Brain microvascular endothelial cell (primary cell): ENCODE measurements at places on chromosomes 5 and 9.

DNA sequence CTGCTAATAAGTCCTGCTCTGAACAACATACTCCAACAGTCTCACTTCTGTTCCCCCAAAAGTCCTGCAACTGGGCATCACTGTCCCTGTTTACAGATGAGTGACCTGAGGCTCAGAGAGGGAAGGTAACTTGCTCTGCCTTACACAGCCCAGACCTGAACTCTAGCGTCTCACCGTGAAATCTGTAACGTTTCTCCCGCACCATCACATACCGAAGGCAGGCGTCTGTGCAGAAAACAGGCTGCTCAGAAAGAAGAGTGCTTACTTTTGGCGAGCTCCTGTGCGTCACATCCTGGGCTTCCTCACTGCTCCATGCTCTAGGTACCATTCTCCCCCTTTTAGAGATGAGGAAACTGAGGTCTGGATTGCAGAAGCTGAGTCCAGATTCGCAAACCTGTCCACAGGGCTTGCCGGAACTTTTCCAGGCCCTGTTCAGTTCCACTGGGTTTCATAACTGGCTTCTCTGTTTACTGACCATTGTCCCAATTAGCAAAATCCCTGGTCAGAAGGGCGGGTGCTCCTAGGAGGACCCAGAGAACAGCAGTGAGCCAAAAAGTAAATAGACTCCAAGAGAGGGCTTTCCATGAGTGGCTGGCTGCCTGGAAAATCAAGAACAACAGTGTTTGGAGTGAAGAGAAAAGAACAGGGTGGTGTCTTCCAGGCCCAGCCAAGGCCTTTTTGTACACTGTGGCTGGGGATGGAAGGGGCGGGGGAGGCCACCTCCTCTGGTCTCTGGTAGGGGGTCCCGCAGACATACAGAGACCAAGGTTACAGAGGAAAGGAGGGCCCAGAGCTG lies 27.1 kb downstream of the GSN start:
- no peak for DNase-seq

- DNase-seq = no peak
Measured at GRCh38 chr9:14608540-14608939, 84.7 kb downstream of the ZDHHC21 start.

GRCh38 chr5:9524941-9525340 lies 20.9 kb downstream of the SEMA5A start:
- DNase-seq = no peak

- DNase-seq = no peak
Measured at GRCh38 chr5:52517667-52518066, 270.0 kb upstream of the ITGA1 start.

DNA sequence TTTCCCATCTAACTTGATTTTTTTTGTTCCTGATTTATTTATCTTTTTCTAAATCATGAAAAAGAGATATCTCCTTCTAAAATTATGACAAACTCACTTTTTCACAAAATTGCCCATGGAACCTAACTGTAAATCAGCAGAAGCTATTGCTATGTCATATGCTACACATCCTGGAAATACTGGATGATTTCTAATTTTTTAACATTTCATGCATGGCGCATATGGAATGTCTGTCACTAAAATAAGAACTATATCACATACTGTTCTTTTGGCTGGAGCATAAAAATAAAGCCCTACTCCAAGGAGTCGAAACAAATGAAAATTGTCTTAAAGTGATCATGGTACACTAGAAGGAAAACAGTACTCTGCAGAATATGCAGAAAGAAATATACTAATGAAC lies 60.6 kb downstream of the CAMK4 start:
- no peak for DNase-seq

DNA sequence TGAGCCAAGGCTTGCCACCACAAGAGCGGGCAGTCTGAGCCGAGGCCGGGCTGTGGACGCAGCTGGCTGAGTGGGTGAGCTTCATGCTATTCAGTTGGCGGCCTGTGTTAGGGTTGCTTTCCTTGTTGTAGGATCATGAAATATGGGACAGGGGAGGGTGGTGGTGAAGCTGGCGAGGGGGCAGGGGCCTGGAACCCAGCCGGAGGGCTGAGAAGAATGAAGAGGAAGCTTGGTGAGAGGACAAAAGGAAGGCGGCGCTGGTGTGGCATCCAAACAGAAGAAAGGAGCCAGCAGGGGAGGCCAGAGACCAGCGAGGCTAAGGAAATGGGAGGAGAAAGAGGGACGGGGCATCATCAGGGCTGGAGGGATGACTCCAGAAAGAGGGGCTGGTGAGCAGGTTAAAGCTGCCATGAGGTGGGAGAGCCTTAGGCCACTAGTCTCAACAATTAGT lies 18.3 kb downstream of the RALGPS1 start:
- DNase-seq = no peak

DNA sequence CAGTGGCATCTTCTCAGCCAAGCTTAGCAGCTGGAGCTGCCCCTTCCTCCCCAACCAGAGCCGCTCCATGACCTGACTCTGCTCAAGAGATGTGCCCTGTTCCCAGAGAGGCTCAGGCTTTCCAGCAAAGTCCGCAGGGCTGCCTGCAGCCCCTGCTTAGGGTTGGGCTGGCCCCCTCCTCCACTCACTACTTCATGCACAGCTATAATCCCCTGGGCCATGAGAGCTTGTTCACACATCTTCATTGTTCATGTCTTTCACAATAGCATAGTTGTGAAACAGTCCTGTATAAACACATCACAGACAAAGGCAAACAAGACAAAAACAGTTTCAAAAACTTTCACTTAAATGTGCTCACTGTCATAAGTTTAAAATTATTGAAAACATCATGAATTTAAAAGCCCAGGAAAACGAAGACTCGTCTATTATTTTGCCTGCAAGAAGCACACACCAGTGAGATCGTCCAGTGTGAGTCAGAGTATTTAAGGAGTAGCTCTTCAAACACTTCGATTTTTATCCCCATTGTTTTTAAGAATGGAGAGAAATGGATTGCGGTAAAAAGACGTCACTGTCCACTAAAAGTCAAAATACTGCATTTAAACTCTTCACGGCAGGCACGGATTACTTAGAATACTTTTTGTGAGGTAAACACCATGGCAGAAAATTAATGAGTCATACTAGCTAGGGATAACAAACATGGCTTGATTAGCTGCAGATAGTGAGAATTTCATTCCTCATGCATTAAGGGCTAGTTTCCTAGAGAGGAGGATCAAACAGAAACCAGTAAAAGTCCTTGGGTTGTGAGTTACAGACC lies 40.7 kb upstream of the S1PR3 start:
- DNase-seq = no peak

DNA sequence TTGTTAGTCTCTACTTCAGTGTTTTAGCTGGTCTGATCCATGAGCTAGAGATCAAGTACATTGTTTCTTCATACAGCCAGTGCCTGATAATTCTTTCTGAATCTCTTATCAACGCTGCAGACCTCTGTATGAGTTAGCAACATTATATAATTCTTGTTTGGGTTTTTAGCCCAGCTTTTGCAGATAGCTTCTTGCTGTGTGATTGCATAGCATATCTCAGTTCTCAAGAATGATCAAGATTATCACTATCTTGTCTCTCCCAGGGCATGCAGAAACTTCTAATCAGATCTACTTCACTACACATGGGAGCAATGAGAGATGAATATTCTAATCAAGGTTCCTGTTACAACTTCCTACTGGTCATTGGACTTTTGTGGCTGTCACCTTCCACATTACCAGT lies 158.3 kb downstream of the FAM174A start:
- no peak for DNase-seq

DNA sequence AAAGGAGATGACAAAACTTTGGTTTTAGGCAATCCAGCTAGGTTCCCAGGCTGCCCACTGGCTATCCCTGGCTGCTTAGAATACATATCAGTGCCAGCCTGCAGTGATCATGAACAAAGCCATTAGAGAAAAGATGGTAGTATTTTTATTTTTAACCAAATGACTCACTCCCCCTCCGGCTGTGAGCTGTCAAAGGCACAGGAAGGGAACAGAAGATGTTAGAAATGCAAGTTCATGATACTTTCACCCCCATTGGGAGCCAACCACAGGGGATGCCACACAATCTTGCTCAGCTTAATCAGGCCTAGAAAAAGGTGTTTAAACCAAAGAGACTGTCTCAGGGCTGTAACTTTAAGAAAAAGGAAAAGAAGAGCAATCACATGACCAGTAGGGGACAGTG lies 70.3 kb upstream of the ASTN2 start:
- no peak for DNase-seq

DNA sequence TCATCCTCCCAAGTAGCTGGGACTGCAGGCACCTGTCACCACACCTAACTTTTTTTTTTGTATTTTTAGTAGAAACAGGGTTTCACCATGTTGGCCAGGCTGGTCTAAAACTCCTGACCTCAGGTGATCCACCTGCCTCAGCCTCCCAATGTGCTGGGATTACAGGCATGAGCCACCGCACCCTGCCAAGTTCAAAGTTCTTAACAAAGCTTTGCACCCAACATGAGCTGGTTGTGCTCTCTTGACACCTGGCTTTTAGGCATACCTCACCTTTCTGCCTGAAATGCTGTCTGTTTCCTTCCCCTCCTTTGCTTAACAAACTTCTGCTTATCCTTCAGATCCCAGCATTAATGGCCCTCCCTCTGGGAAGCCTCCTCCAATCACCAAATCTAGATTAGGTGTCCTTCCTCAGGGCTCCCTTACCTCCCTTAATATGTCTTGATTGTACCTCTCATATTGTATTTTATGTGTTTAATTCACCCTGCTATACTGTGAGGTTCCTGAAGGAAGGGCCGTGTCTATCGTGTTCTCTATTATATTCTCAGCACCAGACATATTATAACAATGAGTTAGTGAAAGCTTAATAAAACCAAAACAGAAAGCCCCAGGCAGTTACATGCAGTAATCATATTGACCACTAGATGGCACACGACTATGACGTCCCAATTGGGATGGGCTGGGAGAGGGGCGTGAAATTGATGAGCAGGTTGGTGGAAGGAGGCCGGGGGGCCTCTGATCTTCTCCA lies 62.9 kb upstream of the PPARGC1B start:
- DNase-seq = peak; percentile 42

- no peak for DNase-seq
Measured at GRCh38 chr5:133334796-133335639, 277.3 kb downstream of the FSTL4 start.
